ENCODE measurements at places on chromosomes 7 and 10.
A peak's percentile ranks its signal among the peaks of the same experiment; 100 is the strongest.

DNA sequence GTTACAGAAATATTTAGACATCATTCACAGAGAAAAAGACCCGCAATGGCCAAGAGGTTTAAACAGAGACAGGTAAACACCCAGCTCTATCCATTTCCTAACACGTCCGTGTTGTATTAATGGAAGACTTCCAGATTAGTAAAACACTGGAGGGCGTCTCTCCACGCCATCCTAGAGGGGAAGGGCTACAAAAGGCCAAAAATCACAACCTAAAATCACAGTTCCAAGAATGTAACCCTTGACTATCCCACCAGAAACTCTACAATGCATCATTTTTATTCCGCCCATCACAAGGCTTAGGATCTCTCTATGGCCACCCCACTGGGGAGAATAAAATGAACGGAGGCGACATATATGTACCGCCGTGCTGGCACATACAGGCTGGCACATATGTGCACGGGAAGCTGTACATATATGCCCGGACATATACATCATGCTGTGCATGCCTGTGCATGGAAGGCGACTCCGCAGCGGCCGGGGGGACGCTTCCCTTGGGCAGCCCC, 734 bp downstream of the PCLO start:
- DNase-seq = no peak

- no peak for DNase-seq
These were observed 27.0 kb upstream of the GSDME start for GRCh38 chr7:24784277-24784676.

- DNase-seq = no peak
These were observed 1.2 kb downstream of the HSPA14 start for GRCh38 chr10:14839305-14839695.

GRCh38 chr7:92698237-92698841, 108.1 kb upstream of the FAM133B start:
- DNase-seq = no peak

DNA sequence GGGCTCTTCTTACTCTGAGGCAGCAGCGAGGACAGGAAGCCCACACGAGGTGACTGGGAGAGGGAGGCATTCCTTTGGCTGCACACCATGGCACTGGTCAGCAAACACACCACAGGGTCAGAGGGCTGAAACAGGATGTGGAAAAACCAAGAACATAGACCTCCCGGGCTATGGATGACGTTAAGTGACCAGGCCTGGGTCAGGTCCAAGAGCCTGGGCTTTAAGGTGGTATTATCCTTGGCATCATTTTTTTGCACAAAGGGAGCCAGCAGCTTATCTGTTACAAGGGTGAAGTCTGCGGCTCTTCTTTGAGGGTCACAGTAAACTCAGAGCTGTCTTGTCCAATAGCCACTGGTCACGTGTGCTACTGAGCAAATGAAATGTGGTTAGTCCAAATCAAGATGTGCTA, 7.0 kb downstream of the WDR91 start:
- no peak for DNase-seq

- DNase-seq = peak; percentile 54
These were observed 9.1 kb upstream of the DMBT1 start for GRCh38 chr10:122551450-122551849.

DNA sequence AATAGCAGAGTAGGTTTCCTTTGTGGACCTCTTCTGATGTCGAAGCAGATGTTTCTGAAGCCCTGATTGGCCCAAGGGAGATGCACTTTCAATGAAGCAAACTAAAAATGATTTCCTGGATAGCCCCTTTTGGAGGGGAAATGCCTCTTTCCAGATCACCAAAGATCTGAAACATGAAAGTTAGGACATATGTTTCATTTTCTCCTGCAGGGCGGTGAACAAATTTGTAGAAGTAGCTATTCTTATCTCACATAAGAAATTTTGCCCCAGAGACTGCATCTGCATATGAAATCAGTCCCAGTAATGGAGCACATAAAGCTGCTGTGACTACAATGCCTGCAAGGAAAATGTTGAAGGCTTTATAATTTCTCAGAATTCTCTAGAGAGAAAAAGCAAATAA, 56.0 kb downstream of the THSD7A start:
- DNase-seq = no peak

- no peak for DNase-seq
These were observed 53.7 kb upstream of the CD36 start for GRCh38 chr7:80584778-80585177.

DNA sequence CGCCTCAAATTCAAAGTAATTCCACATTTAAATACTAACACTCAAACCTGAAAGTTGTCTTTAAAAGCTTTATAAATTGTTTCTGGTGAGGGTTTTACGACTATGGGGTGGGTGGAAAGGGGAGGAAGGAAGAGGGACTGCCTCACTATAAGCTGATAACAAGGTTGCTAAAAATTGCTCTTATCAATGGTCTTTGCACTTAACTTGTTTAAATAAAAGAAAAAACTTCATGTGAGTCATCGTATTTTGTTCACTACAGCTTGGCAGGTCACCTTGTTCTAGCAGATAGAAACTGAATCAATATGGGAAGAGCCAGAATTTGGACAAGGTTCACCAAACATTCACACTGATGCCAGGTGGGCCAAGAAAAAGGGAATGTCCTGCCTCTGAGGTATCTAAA, 129.2 kb downstream of the TES start:
- no peak for DNase-seq

- DNase-seq = no peak
These were observed 283.5 kb downstream of the PLXNA4 start for GRCh38 chr7:132292803-132293202.

GRCh38 chr10:109359316-109359715, 564.0 kb downstream of the XPNPEP1 start:
- no peak for DNase-seq

- peak; percentile 72 for DNase-seq
These were observed 22.7 kb upstream of the AGFG2 start for GRCh38 chr7:100516135-100516812.

DNA sequence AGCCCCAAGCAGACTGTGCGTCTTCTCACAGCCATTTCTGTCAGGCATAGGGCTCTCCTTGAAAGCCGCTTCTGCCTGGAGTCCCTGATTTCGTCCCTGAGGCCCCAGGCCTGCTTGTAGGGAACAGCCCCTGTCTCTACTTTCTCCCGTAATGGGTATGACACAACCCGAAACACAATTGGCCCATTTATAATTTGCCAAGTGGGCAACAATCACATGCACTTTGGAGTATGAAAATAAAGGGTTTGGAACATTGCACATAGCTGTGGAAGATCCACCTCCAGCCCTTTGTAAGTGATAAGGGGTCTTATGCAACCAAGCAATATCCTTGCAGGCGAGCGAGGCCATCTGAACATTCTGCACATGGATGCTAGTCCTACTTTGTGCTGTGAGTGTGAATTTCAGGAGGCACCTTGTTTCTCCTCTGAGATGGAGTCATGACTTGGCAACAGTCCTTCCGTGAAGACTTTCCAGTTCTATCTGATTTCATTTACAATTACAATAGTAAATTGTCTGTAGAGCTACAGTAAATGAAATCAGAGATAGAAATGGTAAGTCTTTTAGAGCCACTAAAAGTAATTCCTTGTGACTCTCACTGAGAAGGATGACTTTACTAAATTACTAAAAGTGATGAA, 141.5 kb downstream of the CUBN start:
- DNase-seq = no peak

- DNase-seq = no peak
These were observed 45.8 kb downstream of the ZNF736 start for GRCh38 chr7:64359543-64359942.

GRCh38 chr7:128868624-128869137, 6.0 kb downstream of the ATP6V1F start:
- no peak for DNase-seq

GRCh38 chr10:101835362-101835761, 8.2 kb downstream of the KCNIP2 start:
- no peak for DNase-seq

- no peak for DNase-seq
These were observed 56.1 kb downstream of the MKI67 start for GRCh38 chr10:128070161-128070560.

- no peak for DNase-seq
These were observed 1290.3 kb upstream of the SORCS1 start for GRCh38 chr10:108454793-108455192.

- peak; percentile 67 for DNase-seq
These were observed 615 bp downstream of the ARHGAP12 start for GRCh38 chr10:31927884-31928548.

- DNase-seq = no peak
These were observed 9.7 kb downstream of the ZMIZ1 start for GRCh38 chr10:79078367-79079053.

GRCh38 chr10:22651276-22651980, 63.0 kb downstream of the PIP4K2A start:
- no peak for DNase-seq

DNA sequence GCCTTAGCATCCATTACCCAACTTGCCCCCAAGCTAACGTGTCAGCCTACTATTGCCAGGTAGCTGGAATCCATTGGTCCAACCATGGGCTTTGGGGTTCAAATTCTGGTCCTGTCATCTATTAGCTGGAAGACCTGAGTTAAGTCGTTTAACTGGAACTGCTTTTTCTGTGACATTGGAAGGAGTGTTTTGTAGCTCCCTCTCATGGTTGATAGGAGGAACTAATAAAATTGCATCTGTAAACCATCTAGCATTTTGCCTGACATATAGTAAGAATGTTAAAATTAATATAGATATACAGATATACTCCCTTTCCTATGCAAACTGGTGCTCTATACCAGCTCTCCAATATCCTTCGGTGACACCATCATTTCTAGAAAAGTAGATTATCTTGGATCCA, 23.8 kb upstream of the SLF2 start:
- DNase-seq = no peak

DNA sequence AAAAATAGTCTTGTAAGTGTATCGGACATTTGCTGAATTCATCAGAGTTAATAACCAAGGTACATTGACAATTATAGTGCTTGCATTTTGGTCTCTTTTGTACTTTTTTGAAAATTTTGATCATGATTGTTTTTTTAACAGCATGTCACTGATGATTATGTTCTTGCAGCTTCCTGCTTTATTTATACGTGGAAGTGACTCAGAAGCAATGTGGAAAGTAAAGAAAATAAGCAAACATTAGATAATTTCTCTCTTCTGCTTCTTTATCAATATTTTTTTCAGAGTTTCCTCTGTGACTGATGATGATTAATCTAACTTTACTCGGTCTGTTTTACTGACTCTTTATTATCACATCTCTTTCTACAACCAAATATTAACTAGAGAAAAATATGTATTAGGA, 1351.9 kb downstream of the REEP3 start:
- DNase-seq = no peak

DNA sequence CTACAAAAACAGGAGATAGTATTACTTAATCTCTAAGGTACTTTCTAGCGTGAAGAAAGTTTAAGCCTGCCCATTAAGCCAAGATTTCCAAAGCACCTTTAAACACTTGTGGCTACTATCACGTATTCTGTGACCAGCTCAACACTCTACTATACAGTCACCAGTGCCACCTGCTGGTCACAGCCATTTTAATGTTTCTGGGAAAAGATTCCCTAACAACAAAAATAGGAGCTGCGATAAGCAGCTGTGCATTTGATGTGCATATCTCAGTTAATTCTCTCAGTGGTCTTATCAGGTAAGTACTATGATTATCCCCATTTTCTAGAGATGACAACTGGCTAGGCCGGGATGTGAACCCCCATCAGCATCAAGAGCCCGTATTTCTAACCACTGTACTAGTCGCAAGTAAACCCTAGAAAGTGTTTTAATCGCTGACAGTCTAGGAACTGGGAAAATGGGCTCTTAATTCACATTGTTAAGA, 860 bp downstream of the SEC31B start:
- DNase-seq = peak; percentile 68

- DNase-seq = no peak
These were observed 956.5 kb downstream of the KCNMA1 start for GRCh38 chr10:76681153-76681552.

DNA sequence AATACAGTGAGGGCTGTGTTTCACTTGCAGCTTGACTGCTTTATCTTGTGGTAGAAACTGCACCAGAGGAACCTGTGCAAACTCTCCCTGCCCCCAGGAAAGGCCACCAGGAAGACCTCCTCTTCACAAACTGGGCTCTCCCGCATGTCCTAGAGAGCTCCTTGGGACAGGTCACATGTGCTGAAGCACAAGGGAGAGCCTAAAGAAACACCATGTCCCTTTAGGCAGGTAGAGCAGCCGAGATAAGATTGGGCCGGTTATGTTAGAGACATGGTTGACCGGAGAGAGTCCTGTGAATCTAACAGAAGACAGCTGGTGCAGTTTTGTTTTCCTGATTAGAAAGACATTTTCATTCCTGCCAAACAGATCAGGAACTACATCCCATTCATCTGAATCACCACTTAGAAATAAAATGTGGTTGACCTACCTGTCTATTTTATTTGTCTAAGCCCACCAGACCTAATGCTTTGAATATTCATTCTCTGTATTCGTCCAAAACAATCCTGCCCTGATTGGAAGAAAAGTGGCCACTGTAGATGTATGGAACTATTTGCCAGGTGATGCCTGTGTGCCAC, 224.1 kb downstream of the GLI3 start:
- DNase-seq = no peak

DNA sequence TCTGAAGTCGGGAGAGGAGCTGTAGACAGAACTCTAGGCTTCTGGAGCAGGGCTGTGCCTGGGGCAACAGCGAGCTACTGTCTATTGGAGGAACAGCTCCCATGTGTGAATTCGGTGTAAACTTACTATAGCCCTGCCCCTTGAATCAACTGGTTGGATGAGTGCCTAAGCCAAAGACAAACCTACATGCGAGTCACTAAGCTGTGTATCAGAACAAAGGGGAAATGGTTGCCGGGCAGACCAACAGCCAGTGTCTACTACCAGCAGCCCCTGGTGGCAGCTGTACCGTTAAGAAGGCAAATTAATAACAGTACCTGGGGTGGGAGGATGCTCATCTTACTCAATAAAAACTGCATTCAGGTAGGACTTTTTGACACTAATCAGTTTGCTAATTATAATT, 343.6 kb downstream of the ACTR3B start:
- DNase-seq = no peak

- peak; percentile 44 for DNase-seq
These were observed at the start of gene TBC1D12 for GRCh38 chr10:94402204-94402842. Gene TBC1D12, plus strand, starts transcription at chr10:94402541. Its CDS starts 73 bp downstream, at chr10:94402614.

DNA sequence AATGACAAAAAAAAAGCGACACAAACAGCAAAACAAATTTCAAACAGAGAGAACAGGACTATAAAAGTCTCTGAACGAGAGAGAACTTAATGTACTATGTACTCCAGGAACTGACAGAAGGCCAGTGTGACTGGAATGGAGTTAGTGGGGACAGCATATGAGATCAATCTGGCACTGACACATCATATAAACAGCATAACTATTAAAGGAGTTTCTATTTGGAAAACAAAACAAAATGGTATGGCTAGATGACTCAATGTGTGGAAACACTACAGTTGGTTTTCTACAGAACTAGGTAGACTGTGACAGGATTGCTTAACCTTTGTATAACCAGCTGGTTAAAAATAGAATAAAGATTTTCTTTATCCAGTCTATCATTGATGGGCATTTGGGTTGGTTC, 232.9 kb upstream of the KAT6B start:
- DNase-seq = no peak

DNA sequence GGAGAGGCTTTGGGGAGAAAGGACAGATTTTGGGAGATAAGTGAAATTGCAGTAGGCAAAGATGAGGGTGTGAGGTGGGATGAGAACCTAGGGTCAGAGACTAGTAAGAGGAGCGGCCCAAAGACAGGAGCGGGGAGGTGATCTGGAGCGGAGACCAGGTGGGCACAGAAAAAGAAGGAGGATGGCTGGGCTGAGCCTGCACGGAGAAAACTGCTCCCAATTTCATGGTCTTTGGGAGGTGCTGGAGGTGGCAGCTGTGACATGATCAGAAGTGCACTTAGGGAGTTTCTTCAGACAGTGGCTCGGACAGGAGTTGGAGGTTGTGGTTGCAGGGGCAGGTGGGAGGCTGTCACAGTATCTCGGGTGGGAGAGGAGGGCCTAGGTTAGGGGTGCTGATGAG, 232.8 kb downstream of the SKAP2 start:
- no peak for DNase-seq

All from CD4-positive, alpha-beta T cell treated with Interleukin-12 subunit alpha and Interleukin-12 subunit beta, for 1 hour (primary cell).